ENCODE measurements at places on chromosomes 11 and 22. TPM values are rescaled to one million over a fixed set of nuclear protein-coding genes. Genes with fewer than 3 reads are reported as not detected.

DNA sequence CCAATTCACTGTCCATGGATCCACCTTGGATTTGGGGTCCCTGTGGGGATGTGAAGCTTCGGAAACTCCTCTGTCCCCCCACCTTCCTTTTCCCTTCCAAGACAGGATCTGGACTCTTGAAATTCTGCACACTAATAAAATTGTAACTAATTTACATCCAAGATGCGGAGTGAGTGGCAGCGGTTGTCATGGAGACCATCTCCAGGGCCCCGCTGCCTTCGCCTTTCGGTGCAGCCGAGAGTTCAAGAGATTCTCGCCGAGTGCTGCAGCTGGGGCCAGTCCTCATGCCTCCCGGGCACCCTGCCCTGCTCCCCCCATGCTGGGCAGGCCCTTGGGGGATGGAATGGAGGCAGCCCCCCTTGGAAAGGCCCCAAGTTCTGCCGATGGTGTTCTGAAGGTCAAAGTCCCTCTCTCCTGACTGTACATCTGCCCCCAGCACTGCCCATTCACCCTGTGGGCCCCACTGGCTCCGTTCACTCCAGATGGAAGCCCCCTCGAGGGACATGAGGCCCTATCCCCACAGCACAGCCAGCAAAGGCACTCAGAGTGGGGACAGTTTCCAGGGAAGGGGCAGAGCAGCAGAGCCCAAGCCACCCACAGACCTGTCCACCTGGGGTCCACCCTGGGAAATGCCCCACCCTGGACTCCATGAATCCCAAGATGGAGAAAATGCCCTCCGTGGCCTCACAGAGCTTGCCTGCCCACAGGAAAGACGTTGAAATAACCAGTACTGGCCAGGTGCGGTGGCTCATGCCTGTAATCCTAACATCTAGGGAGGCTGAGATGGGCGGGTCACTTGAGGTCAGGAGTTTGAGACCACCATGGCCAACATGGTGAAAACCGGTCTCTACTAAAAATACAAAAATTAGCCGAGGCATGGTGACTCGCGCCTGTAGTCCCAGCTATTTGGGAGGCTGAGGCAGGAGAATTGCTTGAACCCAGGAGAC is 25.9 kb downstream of the IGLL1 start:
- DNase-seq, result no peak

GRCh38 chr11:118928870-118929500 is 3.3 kb upstream of the BCL9L start:
- peak; percentile 53 for DNase-seq

GPR83 gene
- 0.45 TPM for polyA plus RNA-seq

DNA sequence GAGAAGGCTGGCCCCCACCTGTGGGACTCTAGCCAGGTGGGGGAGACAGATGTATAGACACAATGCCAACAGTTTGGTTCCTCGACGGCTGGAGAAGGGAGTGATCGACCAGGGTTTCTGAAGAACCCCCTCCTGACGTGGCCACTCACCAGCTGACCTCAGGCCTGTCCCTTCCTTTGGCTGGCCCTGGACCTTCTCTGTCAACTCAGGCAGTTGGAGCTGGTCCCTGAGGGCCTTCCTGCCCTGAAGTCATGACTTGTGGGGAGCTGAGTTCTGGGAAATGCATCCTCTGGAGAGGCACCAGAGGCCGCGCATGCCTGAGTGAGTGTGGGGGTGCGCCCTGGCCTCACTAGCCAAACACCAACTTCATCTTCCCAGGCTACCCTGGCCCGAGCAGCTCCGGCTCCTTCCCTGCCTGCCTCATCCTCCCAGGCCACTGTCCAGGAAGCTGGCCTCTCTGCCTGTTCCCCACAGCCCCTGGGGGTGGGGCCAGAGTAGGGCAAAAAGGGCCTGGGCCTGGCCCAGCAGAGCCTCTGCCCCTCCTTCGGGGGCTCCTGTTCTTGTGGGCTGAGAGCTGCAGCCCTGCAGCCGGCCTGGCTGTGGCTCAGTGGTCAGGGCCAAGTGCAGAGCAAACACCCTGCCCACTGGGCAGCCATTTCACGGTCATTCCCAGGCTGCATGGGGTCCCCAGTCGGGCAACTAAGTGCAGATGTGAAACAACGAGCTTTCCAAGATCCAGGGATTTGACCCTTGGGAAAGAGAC is 23.6 kb downstream of the TXN2 start:
- no peak for DNase-seq
